AG09309 (cell line): ENCODE measurements at places on chromosomes 6 and 20.
A peak's percentile ranks its signal among the peaks of the same experiment; 100 is the strongest.

GRCh38 chr6:4412488-4412887 is 277.1 kb upstream of the ECI2 start:
- DNase-seq: no peak

GRCh38 chr6:163940705-163941623 is 526.4 kb downstream of the QKI start:
- no peak for DNase-seq

- peak; percentile 38 for DNase-seq
These were observed 136.7 kb downstream of the MMUT start for GRCh38 chr6:49326347-49326746.

GRCh38 chr6:161882196-161882765 is 608.4 kb upstream of the AGPAT4 start:
- no peak for DNase-seq

DNA sequence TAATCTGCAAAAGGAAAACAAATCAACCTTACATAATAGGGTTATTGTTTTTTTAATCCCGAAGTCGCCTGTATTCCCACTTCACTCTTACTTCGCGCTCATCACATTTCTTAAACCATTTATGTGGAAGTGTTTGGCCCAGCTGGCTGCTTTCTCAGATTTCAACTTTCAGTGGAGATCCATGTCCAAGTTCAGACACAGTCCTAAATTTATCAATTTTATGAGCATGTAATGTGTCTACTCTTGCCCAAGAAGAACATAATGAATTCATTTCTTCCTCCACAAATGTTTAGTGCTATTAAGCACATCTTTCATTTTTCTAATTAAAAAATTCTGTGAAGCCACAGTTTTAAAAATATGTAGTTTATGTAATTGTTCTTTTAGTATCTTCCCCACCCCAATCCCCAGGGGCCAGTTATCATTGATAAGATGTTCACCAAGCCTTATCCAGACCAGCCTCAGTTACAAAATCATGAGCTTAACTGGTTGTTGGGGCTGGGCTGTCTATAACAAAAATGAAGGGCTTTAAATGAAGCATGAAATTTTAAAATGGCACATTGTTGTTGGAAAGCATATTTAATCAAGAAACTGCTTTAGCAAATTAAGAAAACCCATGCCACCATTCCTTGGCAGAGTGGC is 151.7 kb downstream of the UST start:
- DNase-seq: no peak

DNA sequence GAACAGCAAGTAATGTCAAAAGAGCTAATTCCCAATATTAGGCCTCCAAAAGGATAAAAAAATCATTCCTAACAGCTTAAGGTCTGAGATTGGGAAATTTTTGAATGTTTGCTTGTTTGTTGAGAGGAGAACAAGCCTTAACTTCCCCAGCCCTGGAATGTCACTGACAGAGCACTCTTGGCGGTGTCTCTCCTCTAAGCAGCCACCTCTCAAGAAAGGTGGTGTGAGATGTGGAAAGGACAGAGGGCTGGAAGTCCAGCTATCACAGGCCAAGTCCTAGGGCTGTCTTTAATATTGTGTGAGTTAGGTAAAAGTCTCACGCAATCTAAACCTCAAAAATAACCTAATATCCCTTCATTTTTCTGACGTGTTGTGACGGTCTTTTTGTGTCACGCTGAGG is 101.6 kb downstream of the MTFR2 start:
- DNase-seq: no peak

- DNase-seq: peak; percentile 65
These were observed 81.6 kb downstream of the FAM120B start for GRCh38 chr6:170388113-170388512.

DNA sequence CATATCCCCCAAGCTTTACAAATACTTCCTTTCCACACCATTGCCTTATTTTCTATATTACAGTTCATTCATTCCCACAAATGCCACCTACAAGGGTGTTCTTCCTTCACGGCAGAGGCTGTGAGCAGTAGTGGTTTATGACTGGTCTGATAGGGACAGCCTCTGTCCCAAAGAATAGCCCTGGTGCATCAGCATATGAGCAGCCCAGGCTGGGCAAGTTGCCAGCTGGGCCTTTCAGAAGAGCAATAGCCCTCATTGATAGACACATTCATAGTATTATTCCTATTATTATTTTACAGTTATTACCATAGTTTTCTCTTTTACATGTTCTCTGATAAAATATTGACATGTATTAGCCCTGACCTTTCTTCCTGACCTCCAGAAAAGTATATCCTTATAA is 149.9 kb downstream of the MMS22L start:
- DNase-seq: no peak

DNA sequence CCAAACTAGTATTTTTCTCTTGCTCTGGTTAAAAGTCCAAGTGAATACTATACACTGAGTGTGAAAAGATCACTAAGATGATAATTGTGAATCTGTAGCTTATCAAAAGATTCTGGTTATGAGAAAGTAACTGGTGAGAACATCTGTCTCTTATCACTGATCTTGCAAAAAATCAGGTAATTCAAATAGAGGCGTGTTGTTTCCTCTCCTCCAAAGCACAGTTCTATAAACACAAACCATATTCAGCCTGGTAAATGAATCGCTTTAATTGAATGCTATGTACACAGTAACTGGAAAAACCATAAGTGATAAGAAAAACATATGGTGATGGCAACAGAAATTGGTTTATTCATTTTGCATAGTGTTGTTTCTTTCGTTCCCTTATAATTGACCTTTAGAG is 161.0 kb downstream of the RALGAPA2 start:
- no peak for DNase-seq

DNA sequence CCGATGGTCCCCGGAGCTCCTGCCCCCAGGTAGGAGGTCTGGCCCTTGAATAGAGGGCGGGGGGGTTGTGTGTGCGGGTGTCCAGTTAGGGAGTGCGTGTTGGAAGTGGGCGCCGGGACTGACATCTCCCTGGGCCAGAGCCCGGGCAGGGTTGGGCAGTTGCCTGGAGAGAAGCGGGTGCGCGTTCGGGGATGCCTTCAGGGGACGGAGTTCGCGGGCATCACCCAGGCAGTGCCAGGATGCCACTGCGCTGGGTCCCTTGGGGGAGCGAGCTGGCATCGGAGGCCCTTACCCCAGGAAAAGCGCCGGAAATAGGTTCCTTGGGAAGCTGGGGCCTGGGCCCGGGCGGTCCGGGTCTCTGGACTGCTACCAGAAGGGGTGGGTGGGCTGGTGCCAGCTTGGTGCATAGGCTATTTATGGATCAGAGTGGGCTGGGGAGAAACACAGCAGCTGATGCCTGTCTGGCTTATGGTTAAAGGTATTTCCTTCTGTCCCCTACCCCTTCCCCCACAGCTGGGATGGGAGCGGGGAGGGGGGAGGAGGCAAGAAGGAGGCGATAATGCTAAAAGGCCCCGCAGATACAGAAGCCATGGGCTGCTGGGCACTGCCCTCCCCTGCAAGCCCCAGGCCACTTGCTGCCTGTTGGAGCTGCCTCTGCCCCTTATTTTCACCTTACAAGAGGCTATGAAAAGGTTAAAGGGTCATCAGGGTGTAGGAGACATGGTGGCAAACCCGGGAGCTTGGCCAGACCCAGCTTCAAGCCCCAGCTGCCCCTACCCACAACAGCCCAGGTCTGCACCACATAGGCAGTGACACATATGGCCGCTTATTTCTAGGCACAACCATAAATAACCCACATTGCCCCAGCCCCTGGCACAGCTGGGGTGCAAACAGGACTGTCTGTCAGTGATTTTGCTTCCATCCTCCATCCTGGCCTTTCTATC is 638 bp downstream of the PACSIN1 start:
- DNase-seq: no peak
